NCI-H524 (cell line): ENCODE measurements at places on chromosomes 7 and 10.
A peak's percentile ranks its signal among the peaks of the same experiment; 100 is the strongest.

DNA sequence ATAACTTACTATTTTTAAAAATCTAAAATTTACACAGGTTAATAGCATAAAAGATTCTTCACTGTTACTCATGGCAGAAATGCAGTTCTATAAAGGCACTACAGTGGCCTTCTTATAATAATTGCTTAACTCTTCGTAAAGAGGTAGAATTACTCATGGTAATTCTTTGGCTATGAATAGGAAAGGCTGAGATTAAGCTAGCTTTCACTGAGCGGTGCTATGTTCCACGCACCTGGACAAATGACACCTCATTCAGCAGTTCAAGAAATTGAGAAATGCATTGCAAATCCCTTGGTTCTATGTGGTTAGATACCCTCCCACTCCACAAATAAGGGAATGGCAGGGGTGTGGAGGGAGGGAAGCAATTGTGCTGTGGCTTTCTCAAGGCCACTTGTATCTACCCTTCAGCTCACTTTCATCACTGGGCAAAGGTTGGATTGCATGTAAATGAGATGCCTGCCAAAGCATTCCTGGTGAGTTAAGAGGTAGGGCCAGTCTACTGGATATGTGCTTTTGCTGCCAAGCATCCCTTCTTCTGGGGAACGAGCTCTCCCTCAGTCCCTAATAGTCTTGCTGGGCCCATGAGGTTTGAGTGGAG, 210.9 kb downstream of the TEX36 start:
- DNase-seq: no peak

GRCh38 chr7:95933618-95934017, 161.3 kb downstream of the DYNC1I1 start:
- peak; percentile 26 for DNase-seq

- no peak for DNase-seq
Measured at GRCh38 chr10:47336387-47337134, 11.6 kb upstream of the RBP3 start.

DNA sequence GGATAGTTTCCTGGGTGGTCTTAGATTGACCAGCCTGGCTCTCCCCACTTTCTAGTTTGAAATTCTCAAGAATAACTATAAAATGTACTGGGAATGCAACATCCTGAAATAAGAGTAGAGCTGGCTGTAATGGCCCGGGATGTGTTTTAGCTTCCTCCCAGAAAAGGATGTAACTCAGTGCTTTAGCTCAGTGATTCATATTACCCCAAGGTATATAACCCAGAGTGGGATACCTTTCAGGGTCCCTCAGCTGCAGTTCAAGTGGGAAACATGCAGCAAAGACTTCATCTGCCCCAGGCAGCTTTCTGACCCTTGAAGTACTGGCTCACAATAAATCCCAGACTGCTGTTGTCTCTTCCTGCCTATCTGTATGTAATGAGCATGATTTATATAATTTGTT, 666.7 kb upstream of the KCND2 start:
- DNase-seq: no peak

DNA sequence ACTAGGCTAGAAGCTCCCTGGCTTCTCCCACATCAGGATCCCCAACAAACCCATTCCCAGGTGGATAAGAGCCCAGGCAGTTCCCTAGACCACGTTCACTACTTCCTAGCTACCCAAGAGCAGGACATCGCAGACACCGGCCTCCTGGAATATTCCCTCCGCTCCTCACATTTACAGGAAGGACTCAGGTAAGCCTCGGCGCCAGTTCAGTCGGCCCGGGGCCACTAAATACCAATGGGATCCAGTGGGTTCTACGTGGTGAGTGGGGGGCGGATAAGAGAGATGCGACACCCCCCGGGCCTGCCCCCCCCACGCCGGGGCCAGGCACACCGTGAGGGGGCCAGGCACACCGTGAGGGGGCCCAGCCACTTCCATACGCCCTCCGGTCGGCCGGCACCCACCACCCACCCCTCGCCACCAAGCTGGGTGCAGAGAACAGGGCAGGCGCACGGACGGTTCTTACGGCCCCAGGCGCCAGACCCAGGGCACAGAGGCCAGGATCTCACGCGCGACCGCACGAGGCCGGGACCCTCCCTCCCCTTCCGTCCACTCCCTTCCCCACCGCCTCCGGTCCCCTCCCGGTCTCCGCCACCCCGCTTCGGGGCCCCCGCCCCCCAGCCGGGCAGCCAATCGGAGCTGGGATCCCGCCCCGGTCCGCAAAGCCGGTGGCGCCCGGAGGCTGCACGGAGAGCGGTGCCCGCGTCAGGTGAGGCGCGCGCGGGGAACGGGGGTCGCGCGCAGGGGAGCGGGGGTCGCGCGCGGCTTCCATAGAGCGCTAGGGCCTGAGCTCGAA, at the start of gene BLVRA:
BLVRA (plus strand) TSS at position 652 of the 793 bp plus-strand sequence. CDS start 12,479 bp downstream, outside the sequence.
- DNase-seq: peak; percentile 56

- peak; percentile 63 for DNase-seq
Measured at GRCh38 chr7:102450242-102450641, 14.4 kb downstream of the ALKBH4 start.

- no peak for DNase-seq
Measured at GRCh38 chr10:25176421-25176968, 1.7 kb downstream of the GPR158 start.

DNA sequence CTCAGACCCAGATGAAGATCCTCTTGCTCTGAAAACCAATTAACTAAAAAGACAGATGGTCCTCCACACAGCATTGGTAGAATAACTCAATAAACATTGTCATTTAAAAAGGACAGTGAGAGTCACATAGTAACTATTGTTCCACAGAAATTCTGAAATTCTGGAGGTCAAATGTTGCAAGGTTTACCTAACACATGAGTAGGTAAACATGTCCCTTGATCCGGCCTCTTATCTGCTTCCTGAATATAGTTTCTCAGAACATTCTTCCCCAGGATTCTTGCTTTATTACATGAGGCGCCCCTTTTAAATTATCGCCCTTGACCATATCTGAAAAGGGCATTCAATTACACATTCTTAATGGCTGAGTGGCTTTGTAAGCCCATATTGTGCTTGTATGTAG, 270.7 kb downstream of the SEMA3D start:
- no peak for DNase-seq

- DNase-seq: no peak
Measured at GRCh38 chr7:132103718-132104117, 472.6 kb downstream of the PLXNA4 start.

DNA sequence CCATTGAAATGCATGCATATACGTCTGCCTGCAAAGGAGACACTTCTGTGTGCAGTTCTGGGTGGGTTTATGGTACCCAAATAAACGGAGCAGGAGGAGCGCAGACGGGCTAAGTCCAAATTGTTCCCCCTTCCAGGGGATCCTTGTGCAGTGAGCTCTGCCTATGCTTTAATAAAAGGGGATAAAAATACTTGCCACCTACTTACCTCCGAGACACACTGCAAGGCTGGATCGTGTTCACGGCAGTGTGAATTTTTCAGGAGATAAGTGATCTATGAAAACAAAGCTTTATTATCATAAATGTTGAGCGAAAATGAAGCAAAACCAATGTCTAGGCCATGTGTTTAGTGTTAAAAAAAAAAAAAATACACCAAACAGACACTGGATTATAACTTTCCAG, 308.8 kb upstream of the AOAH start:
- no peak for DNase-seq

DNA sequence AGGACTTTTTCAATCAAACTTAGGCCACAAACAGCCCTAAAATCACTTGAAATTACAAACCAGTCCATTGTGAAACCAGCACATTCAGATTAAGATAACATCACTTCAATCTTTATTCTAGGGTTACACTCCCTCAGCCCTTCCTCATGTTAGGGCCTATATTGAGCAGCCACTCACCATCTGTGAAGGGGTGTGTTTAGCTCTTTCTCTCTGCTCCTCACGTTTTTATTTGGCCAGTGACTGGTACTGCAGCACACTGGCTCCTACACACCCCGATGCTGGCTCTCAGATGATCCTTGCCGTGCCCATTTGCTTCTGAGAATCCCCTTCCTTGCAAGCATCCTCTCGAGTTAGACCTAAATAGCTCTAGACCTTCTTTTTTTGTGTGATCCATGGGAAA, 604.5 kb downstream of the INHBA start:
- no peak for DNase-seq

GRCh38 chr10:8113616-8114015, 59.1 kb downstream of the GATA3 start:
- no peak for DNase-seq

DNA sequence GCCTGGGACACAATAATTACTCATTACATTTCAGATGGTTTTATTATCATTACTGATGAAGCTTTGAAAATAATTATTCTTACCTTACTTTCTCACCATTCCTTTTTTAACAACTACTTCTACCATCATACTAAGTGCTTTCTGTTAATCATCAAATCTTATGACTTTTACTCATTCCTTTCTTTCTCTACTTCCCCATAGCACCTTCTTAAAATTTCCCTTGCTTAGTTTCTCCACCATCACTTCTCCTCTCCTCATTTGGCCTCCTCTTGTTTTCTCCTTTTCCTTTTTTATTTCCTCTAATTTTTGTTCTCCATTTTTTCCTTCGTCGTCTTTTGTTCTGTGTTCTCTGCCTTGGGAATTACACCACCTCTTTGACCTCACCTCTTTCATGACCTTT, 303.2 kb upstream of the KAT6B start:
- no peak for DNase-seq

GRCh38 chr10:131431978-131432690, 120.6 kb upstream of the TCERG1L start:
- no peak for DNase-seq

DNA sequence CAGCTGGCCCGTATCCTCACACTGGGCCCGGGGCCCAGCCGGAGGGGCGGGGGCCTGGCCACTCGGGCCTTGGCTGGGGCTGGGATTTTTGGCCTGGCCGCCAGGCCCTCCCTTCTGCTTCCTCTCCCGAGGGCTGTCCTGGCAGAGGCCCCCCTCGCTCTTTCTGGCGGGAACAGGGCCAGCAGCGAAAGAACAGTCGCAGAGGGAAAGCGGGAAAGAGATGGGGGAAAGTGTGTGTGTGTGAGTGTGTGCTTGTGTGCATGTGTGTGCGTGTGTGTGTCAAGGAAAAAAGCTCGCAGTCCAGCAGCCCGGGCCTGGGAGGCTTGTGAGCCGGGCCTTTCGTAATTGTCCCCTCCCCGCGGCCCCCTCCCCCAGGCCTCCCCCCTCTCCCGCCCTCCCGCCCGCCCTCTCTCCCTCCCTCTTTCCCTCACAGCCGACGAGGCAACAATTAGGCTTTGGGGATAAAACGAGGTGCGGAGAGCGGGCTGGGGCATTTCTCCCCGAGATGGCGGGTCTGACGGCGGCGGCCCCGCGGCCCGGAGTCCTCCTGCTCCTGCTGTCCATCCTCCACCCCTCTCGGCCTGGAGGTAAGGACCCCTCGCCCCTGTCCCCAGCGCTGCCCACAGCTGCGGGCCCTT, at the start of gene ELN:
ELN (plus strand) TSS at position 491 of the 638 bp plus-strand sequence; CDS start at position 506, 15 bp downstream.
- no peak for DNase-seq

GRCh38 chr10:24502801-24503460, 220.8 kb downstream of the ARHGAP21 start:
- DNase-seq: no peak

- no peak for DNase-seq
Measured at GRCh38 chr10:104441329-104442000, 87.8 kb downstream of the CFAP58 start.

DNA sequence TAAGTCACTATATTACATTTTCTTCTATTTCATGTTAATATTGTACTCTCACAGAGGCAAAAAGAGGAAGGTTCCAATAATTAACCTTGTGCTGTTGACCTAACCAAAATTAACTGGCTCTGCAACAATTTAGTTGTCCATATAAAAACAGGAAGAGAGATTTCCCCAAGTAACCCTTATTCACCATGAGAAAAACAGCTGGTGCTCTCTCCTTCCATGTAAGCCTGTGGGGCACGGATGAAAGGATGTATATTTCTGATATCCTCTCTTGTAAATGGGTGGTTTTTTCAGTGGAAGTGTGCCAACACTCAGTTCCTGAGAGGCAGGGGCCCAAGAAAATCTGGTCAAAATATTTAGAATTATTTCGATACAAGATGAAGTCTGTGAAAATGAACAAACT, 358.1 kb downstream of the CRPPA start:
- DNase-seq: no peak
